Stimulated activated CD4-positive, alpha-beta T cell treated with anti-CD3 and anti-CD28 coated beads, Interleukin-4, amount 100 ng/mL, for 48 hours (primary cell): ENCODE measurements at places on chromosomes 6 and 20.

DNA sequence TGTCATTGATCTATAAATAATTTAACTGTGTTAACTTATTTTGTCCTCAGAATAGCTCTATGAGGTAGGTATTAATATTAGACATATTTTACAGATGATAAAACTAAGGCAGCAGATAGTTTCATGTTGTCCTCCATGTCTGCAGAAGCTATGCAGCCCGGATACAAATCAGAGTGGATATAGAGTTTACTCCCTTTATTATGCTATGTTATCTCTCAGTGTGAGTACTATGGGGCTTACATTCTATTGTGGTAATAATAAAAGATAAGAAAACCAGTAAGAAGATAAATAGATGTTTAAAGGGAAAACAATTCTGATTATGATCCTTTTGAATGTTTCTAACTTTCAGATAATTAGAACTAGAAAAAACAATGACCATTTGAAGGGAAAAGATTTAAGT is 979.8 kb upstream of the CITED2 start:
- DNase-seq, result no peak

GRCh38 chr6:29395331-29395730 is at the start of gene OR12D2:
Gene OR12D2 (plus strand): TSS chr6:29395631. CDS start chr6:29396700, 1,069 bp downstream.
- DNase-seq, result no peak

DNA sequence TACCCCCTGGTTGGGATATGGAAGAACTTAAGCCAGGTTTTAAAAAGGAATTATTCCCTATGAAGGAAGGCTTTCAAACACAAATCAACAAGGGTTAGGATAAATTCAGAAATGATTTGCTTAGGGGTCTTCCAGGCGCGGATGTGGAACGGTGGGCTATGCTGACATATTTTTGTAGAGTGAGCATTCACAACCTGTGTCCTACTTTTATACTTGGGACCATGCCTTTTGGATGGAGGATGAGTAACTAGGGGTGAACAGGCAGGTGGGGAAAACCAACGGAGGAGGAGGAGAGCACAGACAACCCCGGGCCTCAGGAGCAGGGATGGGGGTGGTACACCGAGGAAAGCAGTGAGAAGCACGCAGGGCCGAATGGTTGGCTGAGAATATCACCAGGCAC is 5.9 kb downstream of the MYLK4 start:
- no peak for DNase-seq

DNA sequence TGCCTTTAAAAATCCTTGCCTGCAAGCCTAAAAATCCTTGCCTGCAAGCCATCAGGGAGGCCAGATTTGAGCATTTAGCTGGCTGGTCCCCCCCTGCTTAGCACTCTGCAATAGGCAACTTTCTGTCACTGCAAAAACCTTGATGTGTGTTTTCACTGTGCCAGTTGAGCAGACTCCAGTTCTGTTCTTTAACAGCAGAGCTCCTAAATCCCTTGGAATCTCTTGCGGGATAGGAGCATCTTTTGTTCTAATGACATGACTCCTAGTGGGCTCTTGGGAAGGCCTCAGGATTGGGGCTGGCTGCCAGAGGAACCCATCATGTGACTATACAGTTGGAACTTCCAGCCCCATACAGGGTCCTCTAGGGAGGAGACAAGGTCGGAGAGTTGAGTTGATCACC is 50.4 kb downstream of the FAM184A start:
- no peak for DNase-seq

- DNase-seq, result no peak
Observed at GRCh38 chr6:43334466-43335095, 26.0 kb upstream of the CRIP3 start.

- DNase-seq, result no peak
Observed at GRCh38 chr20:2467412-2467811, 3.2 kb downstream of the SNRPB start.

GRCh38 chr20:18190338-18191233 is 52.9 kb downstream of the KAT14 start:
- DNase-seq, result no peak
